ENCODE measurements at places on chromosomes 2 and 18. TPM values are rescaled to one million over a fixed set of nuclear protein-coding genes. Genes with fewer than 3 reads are reported as not detected.

ANKRD36B gene
- 4.8 TPM for total RNA-seq

RESP18 gene
- not detected for total RNA-seq

LYG1 gene
- total RNA-seq, result 2.0 TPM

CYTIP gene
- not detected for total RNA-seq

RAX gene
- not detected for total RNA-seq

UBXN2A gene
- 20.5 TPM for total RNA-seq

DUSP2 gene
- 0.22 TPM for total RNA-seq

STAMBP gene
- 52.1 TPM for total RNA-seq

CTAGE1 gene
- total RNA-seq, result not detected

GALNT1 gene
- total RNA-seq, result 66.0 TPM

ADD2 gene
- 22.0 TPM for total RNA-seq

NPHP1 gene
- 8.0 TPM for total RNA-seq

DOK6 gene
- not detected for total RNA-seq

PRKCE gene
- total RNA-seq, result 8.6 TPM

CYP26B1 gene
- total RNA-seq, result 16.8 TPM

GCG gene
- total RNA-seq, result not detected

RHOB gene
- total RNA-seq, result 166 TPM

SERPINB8 gene
- total RNA-seq, result 12.5 TPM

All from A549 treated with CpdA at 1 μM for 4 hours (cell line).